DMS153 (cell line): ENCODE measurements at places on chromosomes 7 and 10.

GRCh38 chr10:15795036-15795792 lies 65.1 kb downstream of the MINDY3 start:
- no peak for DNase-seq

GRCh38 chr10:118042336-118042735 lies 4.4 kb downstream of the RAB11FIP2 start:
- no peak for DNase-seq

- no peak for DNase-seq
These were observed 347.7 kb downstream of the POM121L12 start for GRCh38 chr7:53383131-53383530.

DNA sequence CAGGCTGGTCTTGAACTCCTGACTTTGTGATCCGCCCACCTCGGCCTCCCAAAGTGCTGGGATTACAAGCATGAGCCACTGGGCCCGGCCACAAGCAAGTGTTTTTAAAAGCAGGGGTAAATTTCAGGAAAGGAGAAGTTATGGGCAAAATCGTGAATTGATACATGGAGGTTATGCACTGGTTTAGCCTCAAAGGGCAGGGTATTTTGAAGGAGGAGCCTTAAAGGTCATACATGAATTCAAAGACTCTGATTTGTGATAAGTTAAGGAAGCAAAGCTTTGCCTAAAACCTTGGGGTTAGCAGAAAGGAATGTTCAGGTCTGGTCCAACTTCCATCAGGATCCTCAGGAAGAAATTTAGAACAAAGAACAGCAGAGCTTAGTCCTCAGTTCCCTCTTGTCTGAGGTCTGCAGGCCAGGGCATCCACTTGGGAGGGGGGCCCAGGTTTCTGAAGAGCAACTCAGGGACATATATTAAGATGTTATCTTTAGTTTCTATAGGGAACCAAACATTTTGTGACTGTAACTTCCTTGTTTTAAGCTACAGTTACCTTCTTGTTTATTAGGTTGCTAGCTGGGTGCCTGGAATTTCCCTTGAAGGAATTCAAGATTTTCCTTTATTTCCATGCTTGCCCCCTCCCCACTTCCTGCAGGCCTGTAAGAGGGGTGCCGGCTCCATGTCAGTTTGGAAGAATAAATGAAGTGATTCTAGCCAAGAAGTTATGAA lies 2.8 kb upstream of the REPIN1 start:
- no peak for DNase-seq

GRCh38 chr10:113732160-113732881 lies 19.2 kb upstream of the PLEKHS1 start:
- no peak for DNase-seq

DNA sequence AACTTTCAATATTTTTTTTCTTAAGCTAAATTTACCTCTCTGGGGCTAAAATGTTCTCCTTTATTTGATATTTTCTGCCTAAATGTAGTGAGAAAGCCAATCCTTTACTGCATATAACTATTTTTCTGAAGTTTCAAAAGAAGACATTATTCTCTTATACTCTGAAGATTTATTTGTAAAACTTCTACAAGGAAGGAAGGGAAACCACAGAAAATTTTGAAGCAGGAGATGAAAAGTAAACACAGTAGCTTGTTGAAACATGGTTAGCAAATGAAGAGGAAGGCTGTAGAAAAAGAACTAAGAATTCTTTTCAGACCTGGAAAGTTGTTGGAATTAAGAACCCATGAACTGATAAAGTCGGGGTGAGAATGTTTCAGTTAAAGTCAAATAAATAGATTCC lies 330.3 kb downstream of the HGF start:
- DNase-seq: no peak

- DNase-seq: no peak
These were observed 23.6 kb downstream of the TSPAN15 start for GRCh38 chr10:69474742-69475432.

DNA sequence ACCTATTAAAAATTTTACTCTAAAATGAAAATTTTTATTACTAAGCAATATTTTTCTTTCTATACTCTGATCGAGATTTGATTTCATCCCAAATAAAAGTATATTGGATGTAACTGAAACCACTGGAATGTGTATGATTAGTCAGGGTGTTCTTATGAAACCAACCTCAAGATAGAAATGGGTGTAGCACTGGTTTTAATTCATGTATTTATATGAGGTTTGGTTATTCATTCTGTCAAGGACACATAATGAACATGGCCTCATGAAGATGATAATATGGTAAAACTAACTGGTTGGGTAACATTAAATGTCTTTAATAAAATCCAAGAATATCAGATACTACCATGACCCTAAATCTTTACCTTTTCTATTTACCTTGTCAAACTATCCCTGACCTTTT lies 197.7 kb downstream of the SEMA3A start:
- no peak for DNase-seq

DNA sequence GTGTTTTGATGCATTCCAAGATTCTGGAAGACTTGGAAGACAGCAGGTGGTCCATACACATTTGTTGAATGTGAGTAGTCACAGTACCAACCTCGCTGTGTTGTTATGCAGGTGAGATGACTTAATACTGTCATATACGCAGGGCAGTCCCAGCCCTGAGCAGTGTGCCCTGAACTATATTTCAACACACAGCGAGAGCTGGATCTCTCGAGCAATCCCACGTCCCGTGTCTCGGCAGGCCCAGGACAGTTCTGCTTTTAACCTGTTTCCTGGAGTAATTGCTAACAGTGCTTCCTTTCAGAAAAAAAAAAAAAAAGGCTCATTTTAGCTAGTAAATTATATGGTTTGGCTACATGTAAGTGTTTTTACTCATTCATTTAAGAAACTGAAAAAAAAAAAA lies 179.7 kb downstream of the PRKCQ start:
- DNase-seq: no peak

DNA sequence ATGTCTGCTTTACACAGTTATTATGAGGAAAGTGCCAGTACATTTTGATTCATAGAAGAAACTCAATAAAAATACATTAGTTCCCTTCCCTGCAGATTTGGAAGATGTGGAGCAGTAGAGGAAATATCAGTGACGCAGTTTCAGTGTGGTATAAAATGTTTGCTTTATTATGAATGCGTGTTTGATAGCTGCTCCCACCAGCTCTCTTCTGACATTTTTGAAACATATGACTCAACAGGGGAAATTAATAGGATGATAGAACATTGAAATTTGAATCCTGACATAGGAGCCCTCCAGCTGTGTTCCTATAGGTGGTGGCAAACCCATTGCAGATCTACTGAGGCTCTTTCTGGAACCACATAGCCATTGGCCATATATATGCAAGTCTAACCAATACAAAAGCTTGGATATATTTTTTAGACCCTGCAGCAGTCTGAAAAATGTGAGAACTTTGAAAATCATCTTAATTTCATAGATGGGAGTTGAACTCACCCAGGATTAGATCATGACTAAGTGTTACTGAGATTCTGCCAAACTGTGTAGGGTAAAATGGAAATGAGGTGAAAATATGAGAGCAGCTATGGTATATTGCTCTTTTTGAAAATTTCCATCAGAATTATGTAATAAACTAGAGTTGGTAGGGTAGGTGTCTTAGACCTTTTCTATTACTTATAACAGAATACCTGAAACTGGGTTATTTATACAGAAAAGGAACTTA lies 47.8 kb downstream of the BZW2 start:
- no peak for DNase-seq

GRCh38 chr10:43218206-43218950 lies 48.5 kb downstream of the RASGEF1A start:
- no peak for DNase-seq

DNA sequence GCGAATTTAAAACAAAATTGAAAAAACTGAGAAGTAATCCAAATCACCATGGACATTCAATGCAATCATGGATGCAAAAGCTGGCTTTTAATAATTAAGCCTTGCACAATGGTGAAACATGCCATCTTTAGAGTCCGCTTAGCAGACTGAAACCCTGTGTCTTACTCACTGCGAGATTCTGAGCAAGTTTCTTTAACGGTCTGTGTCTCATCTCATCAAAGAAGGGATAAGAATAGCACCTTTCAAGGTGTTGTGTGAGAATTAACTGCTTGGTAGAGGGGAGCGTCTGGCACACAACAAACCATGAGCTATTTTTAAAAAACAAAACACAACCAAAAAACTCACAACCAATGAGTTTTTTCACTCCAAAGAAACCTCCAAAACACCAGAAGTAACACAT lies 21.4 kb downstream of the ACBD7 start:
- DNase-seq: no peak

- no peak for DNase-seq
These were observed 1.6 kb downstream of the FAM24A start for GRCh38 chr10:122911889-122912484.

DNA sequence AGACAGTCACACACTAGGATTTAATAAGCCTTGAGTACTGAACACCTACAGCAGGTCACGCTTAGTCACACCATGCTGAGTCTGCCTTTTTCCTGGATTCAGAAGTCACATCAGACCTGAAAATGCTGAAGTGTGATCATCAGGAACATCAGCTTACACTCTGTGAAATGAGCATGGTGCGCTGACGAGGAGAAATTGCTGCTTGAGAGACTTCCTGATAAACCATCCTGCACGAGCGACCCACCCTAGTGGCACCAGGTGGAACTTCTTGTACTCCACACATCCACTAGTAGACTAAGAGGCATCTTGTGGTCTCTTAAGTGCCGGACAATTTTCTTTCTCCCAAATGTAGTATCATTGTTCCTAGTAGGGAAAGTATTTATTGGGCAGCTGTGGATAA lies 51.8 kb upstream of the MRLN start:
- no peak for DNase-seq

- DNase-seq: no peak
These were observed 138.2 kb downstream of the SVIL start for GRCh38 chr10:29496341-29497162.

GRCh38 chr10:128738386-128738915 lies 612.2 kb upstream of the MKI67 start:
- peak; percentile 40 for DNase-seq

- DNase-seq: no peak
These were observed 58.8 kb downstream of the ZNF518A start for GRCh38 chr10:96188916-96189315.

GRCh38 chr10:12908773-12909172 lies 92.7 kb downstream of the CCDC3 start:
- no peak for DNase-seq

GRCh38 chr7:117872561-117873309 lies 506 bp downstream of the CTTNBP2 start:
- DNase-seq: no peak

DNA sequence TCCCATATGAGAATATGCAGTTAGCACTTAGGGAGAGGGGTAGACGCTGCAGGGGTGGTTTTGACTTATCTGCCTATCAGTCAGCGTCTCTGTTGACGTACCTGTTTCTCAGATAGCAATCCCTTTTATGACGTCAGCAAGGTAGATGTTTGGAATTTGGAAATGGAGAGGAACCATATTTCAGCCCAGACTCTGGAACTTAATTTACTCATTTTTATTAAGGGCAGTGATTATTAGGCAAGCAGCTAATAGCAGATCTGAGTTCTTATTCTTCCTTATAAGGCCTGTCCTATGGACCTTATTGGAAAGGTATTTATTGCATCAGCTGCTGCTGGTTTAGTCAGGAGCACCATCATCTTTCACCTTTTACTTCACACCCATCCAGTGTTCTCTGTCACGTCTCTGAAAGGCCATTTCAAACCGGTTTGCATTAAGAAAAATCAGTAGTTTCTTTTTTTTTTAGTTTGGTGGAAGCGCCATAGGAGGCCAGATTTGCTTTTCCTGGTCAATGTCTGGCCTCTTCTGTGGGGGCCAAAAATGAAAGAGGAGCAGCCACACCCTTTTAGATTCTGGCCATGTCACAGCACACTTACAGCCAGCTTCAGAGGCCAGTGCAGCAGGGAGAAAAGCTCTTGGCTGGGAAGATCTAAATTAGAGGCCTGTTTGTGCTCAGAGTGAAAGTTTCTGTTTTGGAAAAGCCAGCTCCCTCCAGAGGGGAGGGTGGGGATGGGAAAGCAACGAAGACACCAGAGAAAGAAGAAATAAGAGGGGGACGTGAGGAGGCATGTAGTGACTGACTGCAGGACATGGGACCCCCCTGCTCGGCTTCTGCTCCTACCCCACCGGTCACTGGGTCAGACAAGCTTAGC lies 146.3 kb downstream of the TCF7L2 start:
- no peak for DNase-seq

DNA sequence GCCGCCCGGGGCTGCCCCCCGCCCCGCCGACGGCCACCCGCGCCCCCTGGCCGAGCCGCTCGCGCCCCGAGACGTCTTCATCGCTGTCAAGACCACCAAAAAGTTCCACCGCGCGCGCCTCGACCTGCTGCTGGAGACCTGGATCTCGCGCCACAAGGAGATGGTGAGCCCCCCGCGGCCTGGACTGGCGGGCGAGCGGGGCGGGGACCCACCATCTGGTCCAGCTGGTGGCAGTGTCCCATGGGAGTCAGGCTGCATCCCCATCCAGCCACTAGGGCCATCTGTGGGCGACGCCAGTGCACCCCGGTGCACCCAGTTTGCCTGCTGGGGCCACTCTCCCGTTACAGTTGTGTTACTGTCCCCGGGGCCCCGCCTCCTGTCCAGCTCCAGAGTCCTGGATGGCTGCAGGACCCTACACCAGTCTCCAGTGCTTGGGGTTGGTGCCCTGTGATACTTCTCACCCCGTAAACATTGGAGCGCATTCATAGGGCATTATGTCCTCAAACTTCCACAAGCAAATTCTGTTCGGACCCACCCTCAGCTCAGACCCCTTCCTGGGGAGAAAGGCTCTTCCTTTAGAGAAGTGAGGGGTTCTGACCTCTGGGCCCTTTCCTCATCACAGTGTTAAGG lies 672 bp downstream of the LFNG start:
- DNase-seq: no peak

DNA sequence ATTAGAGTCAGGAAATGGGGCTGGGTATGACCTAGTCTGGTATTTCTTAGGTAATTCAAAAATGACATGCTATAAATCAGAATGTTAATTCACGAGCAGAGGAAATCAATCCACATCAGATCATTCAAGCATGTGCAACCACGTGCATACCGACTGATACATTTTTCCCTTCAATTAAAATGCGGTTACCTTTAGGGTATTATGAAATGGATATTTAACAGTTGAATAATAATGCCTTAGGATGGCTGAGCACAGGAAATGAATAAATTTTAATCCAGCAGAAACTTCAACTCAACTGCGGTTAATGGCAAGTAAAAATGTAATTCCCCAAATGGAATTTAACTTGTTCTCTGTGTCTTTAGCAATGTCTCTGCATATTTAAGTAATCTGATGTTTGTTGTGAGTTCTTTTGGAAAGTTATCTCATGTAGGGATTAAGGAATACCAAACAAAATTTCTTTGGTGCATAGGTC lies 9.2 kb downstream of the CPA2 start:
- DNase-seq: peak; percentile 32

GRCh38 chr10:18619016-18619415 lies 32.4 kb downstream of the NSUN6 start:
- DNase-seq: peak; percentile 23

- DNase-seq: no peak
These were observed 7.6 kb downstream of the LZTS2 start for GRCh38 chr10:101007099-101007711.
